ENCODE measurements at places on chromosomes 4 and X. TPM values are rescaled to one million over a fixed set of nuclear protein-coding genes. Genes with fewer than 3 reads are reported as not detected.

Gene REST
- total RNA-seq: 41.4 TPM

Gene TRPC5OS
- not detected for total RNA-seq

Gene NEUROG2
- total RNA-seq: not detected

Gene NPY2R
- not detected for total RNA-seq

Gene ARHGEF38
- not detected for total RNA-seq

Gene GC
- 1.1 TPM for total RNA-seq

Gene TRIM2
- 0.34 TPM for total RNA-seq

Gene SMIM20
- total RNA-seq: 22.7 TPM

Gene TRIM60
- not detected for total RNA-seq

Gene HTR2C
- not detected for total RNA-seq

Gene MSANTD1
- total RNA-seq: 0.78 TPM

Gene CT45A2
- not detected for total RNA-seq

Gene ARHGEF6
- 18.8 TPM for total RNA-seq

Gene SLC2A9
- total RNA-seq: 3.0 TPM

Gene BTK
- total RNA-seq: 3.4 TPM

Gene APLN
- total RNA-seq: 0.11 TPM

Gene RNF212
- total RNA-seq: 2.9 TPM

Gene CLDN2
- not detected for total RNA-seq

Gene AREG
- total RNA-seq: 0.79 TPM

Gene FGFR3
- total RNA-seq: 0.29 TPM

Gene MMRN1
- 0.23 TPM for total RNA-seq

Gene CWH43
- total RNA-seq: not detected

Gene EGFL6
- total RNA-seq: 0.13 TPM

Gene LNX1
- total RNA-seq: 0.05 TPM

Gene SLC6A8
- total RNA-seq: 1.9 TPM

Gene MAGEC2
- total RNA-seq: not detected

Gene DDX53
- not detected for total RNA-seq

Gene OTC
- not detected for total RNA-seq

Gene MAP3K15
- total RNA-seq: not detected

Gene NUDT11
- 2.9 TPM for total RNA-seq

Gene SLC34A2
- 0.96 TPM for total RNA-seq

Gene ANK2
- 0.34 TPM for total RNA-seq

Gene ZIC3
- not detected for total RNA-seq

Gene RBMXL3
- not detected for total RNA-seq

Gene FGF13
- not detected for total RNA-seq

Gene SSX2B
- total RNA-seq: not detected

Gene PCYT1B
- total RNA-seq: not detected

Gene ASMT
- total RNA-seq: not detected

Gene DGAT2L6
- total RNA-seq: not detected

Gene GUCY1B1
- 0.14 TPM for total RNA-seq

Gene NALF2
- 0.69 TPM for total RNA-seq

Gene CRMP1
- 0.08 TPM for total RNA-seq

Gene ABHD18
- 9.6 TPM for total RNA-seq

Gene USP38
- total RNA-seq: 31.7 TPM

Gene ETNPPL
- total RNA-seq: not detected

Gene NR3C2
- total RNA-seq: 1.7 TPM

All from activated T-cell treated with anti-CD3 and anti-CD28 coated beads, Interleukin-2, amount 50 U/mL, for 4 hours (primary cell).